AG09319 (cell line): ENCODE measurements at places on chromosomes 12 and 14.

- no peak for DNase-seq
These were observed 594 bp downstream of the ZCCHC8 start for GRCh38 chr12:122499991-122500684.

- no peak for DNase-seq
These were observed 677.6 kb upstream of the LMO3 start for GRCh38 chr12:17283563-17283962.

DNA sequence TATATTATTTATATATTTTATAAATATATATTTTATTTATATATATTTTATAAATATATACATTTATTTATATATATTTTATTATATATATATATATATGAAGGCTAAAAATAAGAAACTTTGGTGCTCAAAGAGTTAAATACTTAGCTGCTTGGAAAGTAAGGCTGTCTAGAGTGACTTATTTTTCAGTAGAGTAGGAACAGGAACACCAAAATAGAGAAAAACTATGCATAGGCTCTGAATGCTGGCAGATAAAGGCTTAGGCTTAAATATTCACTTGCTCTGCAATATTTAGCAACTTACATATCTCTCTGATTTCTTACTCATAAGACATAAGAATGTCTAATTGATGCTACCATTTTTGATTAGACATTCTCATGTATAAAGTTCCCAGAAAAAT lies 991.2 kb downstream of the VRK1 start:
- DNase-seq = no peak

- no peak for DNase-seq
These were observed 67.2 kb downstream of the TMEM30B start for GRCh38 chr14:61213920-61214319.
